ENCODE measurements at places on chromosomes 7 and 10. TPM values are rescaled to one million over a fixed set of nuclear protein-coding genes. Genes with fewer than 3 reads are reported as not detected.

Gene MSMB
- total RNA-seq = not detected

- DNase-seq = no peak
Observed at GRCh38 chr10:8369666-8370065, 315.2 kb downstream of the GATA3 start.

DNA sequence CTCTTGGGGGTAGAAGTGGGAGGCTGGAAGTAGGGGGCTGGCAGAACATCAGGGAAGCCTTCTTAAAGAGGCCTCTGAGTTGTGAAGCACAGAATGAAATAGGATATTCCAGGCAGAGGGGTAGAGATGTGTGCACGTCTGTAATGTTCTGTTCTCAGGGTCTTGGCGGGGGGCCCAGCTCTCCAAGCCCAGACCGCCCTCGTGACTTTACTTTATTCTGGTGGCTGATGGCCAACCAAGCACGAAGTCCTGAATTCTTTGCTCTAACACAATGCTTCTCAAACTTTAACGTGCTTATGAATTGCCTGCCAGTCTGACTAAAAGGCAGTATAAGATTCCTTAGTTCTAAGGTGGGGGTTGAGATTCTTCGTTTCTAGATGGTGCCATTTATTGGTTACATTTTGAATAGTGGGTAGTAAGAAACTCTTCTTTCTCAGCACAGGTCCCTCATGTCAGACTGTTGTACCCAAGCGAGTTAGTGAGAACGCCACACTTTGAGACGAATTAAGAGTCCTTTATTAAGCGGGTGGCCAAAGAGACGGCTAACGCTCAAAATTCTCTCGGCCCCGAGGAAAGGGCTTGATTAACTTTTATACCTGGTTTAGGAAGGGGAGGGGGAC lies 8.2 kb downstream of the PRXL2A start:
- DNase-seq = peak; percentile 87

DNA sequence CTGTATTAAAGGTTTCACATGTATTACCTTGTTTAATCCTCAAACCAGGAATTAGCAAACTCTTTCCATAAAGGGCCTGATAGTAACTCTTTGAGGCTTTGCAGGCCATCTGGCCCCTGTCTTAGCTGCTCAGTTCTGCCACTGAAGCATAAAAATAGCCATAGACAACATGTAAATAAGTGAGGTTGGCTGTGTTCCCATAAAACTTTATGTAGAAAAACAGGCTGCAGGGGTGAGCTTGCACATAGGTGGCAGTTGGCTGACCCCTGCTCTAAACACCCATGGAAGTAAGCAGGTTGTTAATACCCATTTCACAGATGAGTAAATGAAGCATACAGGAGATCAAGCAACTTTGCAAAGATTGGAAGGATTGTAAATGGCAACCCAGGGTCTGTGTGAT lies 1279.2 kb upstream of the AUTS2 start:
- no peak for DNase-seq

Gene CAV2
- total RNA-seq = 233 TPM

DNA sequence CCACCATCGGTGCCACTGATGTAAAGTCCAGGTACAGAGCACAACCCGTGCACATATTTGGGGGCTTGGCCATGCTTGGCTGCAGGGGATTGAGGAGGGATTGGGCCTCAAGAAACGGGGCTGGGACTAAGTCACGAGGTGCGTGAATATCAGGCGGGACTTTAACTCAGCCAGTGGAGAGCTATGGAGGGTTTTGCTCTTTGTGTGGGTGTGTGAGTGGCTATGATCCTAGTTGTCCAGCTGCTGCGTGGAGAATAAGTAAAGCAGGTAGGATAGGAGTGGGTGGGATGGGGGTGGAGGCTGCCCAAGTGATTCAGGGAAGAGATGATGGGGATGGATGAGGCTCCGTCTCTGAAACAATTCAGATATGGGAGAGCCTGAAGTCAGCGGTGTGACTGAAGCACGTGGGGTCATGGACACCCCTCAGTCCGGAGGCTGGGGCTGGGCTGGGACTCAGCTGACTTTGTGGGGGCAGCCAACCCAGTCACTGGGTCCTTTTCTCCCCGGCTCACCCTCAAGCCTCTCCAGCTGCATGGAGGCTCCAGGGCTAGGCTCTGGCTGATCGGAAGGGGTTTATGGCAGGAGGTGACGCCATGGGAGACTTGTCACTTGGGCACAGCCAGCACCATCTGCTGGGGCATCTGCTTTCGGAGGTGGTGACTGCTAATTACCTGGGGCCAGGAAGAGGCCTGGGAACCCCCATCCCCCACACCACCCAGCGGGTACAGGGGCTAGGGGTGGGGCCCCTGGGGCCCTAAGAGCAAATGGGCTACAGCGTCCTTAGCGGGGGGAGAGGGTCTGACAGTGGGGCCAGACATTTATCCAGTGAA lies 1.7 kb upstream of the LFNG start:
- no peak for DNase-seq

Gene NYAP1
- total RNA-seq = 0.54 TPM

Gene LEP
- total RNA-seq = 0.15 TPM

- peak; percentile 52 for DNase-seq
Observed at GRCh38 chr7:29177963-29178600, 16.5 kb upstream of the CHN2 start.

- DNase-seq = no peak
Observed at GRCh38 chr7:152399344-152399743, 36.5 kb downstream of the KMT2C start.

GRCh38 chr7:28083998-28084985 lies 96.3 kb downstream of the JAZF1 start:
- no peak for DNase-seq

- no peak for DNase-seq
Observed at GRCh38 chr7:74282748-74283459, 6.3 kb upstream of the CLIP2 start.

DNA sequence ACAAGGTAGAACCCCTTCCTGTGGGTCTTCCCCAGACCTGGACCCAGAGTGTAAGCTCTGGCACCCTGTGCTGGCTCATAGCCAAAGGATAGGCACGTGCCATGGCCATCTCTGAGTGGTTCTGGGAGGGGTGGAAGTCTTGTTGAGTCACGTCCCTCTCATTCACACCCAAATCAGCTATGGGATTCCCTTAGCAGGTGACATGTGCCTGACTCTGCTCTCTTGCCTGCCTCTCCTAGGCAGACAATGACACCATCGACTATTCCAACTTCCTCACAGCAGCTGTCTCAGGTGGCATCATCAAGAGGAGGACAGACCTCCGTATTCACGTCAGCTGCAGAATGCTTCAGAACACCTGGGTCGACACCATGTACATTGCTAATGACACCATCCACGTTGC lies 59.8 kb downstream of the C10orf120 start:
- DNase-seq = no peak

Gene EGFR
- total RNA-seq = 13.3 TPM

GRCh38 chr7:45514944-45515343 lies 59.2 kb upstream of the ADCY1 start:
- DNase-seq = no peak

GRCh38 chr7:25073451-25073850 lies 51.6 kb downstream of the CYCS start:
- no peak for DNase-seq

Gene TSPAN15
- 7.9 TPM for total RNA-seq

- no peak for DNase-seq
Observed at GRCh38 chr10:9957351-9957750, 1060.3 kb upstream of the CELF2 start.

Gene SAP25
- not detected for total RNA-seq

Gene AKR1D1
- not detected for total RNA-seq

Gene ZPBP
- not detected for total RNA-seq

GRCh38 chr10:86443069-86443468 lies 76.5 kb upstream of the GRID1 start:
- no peak for DNase-seq

GRCh38 chr10:3805201-3805790 lies 20.3 kb upstream of the KLF6 start:
- no peak for DNase-seq

Gene KEL
- total RNA-seq = not detected

Gene KCNH2
- 132 TPM for total RNA-seq

GRCh38 chr7:28672397-28672797 lies 260.1 kb downstream of the CREB5 start:
- no peak for DNase-seq

Gene GPR15LG
- total RNA-seq = not detected
